C1 segment of cervical spinal cord (tissue), 14 donors: ENCODE measurements at places on chromosomes 16 and 17.
A peak's percentile ranks its signal among the peaks of the same experiment; 100 is the strongest.

DNA sequence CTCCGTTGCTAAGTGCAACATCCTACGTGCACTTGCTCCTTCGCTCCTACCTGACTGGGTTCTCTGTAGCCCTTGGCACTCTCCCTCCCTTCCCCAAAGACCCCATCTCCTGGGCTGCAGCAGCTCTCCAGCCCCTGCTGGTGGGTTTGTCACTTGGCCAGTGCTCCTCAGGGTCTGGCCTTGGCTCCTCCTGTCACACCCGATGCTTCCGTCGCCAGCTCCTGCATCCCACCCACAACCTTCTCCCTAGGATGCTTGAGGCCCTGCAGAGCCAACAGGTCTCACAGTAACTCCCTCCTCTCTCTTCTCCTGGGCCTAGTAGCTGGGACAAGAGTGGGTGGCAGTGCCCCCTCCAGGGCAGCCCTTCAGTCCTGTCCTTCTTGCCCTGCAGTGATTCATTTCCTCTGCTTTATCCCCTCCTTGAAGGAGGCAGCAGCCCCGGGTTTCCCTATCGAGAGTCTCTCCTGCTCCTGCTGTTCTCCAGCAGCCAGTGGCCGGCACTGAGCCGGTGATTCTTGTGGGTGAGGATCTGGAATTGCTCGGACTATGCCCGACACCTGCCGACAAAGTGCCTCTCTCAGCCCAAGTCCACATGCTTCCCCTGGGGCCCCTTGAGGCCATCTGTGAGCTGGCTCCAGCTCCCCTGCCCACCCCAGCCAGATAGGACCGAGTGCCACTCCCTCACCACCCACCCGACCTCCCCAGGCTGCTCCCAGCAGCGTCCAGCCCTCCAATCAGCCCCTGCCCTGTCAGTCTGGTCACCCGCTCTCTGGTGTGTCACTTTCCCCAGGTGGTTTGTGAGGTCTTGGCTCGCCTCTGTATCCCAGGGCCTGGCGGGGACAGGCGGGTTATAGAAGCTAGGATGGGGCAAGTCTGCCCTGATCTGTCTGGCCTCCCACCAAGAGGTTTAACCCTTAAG, 3.8 kb downstream of the LITAFD start:
- DNase-seq = no peak

DNA sequence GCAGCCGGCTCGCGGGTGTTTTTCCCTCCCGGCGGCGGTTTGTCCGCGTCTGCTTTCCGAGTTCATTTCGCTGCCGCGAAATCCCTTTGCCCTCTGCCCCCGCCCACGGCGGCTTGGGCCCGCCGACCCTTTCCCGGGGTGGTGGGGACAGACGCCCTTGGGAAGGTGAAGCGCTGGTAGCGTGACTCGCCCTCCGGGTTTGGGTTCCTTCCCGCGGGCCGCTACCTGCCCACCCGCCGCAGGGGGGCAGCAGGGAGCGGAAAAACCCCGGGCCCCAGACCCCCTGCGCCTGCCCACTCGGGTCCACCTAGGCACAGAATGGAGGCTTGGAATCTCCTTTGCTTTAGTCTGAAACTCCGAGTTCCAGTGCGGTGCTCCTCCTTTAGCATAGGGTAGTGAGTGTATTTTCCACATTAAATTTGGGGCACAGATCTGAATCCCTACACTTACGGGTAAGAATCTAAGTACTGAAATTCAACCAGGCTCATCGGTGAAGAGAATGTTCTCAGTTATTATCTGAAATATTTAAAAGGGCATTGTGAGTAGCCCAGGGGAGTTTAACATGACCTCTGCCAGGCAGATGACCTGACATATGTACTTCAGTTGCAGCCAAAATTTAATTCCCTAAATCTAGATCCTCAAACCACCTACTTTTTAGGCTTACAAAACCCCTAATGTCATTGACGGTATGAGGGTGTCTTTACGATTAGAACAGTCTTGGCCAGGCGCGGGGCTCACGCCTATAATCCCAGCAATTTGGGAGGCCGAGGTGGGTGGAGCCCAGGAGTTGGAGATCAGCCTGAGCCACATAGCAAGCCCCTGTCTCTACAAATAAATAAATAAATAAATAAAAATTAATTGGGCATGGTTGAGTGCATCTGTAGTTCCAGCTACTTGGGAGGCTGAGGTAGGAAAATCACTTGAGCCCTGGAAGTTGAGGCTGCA, 1.0 kb downstream of the NME2 start:
- DNase-seq = no peak

DNA sequence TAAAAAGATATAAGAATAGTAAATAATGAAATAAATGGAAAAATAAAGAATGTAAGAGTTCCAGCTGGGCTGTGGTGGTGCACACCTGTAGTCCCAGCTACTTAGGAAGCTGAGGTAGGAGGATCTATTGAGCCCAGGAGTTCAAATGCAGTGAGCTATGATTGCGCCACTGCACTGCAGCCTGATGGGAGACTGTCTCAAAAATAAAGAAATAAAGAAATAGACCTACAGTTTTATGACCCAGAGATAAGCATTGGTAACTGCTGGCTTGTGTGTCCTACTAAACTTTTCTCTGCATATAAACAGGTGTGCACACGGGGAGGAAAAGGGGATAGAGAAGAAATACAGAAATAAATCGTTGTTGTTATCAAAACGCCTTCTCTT, 7.8 kb upstream of the PDP2 start:
- no peak for DNase-seq

DNA sequence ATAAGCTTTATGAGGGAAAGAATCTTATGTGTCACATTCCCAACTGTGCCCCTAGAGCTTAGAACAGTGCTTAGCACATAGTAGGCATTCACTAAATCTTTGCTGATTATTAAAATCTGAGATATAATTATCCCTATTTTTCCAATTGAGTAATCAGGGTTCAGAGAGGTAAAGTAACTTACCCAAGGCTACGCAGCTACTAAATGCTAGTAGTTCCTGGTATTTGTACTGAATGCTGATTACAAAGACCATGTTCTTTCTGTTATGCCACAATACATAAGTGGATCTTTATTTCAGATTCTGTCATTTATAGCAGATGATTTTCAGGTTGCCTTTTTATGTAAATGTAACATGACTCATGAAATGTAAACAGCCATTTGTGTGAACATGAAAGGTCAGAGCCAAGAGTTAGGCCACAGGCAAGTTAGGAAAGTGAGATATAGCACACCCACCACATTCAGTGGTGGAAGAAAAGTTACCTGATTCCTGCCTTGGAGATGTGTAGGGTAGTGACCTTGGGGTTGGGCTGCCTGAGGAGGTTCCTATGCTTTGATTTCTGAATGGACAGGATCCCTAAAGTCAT, 77.2 kb downstream of the FTO start:
- no peak for DNase-seq

DNA sequence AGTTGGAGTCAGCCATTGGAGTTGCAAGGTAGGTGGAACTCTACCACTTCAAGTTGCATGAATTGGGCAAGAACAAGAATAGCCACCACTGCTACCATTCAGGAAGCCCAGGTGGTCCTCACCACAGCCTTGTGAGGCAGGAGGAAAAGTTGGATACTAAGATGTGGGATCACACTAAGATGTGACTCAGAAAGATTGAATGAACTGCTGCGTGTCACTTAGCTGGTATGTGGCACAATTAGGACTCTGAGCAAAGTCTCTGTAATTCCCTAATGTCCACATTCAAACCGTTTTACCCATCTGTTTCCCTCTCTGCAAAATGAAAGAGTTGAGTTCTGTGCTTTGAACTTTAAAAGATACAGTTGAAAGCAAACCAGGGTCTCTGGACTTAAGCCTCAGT, 44.7 kb upstream of the HS3ST3A1 start:
- no peak for DNase-seq

- no peak for DNase-seq
Observed at GRCh38 chr16:11619327-11619851, 32.7 kb upstream of the LITAF start.

DNA sequence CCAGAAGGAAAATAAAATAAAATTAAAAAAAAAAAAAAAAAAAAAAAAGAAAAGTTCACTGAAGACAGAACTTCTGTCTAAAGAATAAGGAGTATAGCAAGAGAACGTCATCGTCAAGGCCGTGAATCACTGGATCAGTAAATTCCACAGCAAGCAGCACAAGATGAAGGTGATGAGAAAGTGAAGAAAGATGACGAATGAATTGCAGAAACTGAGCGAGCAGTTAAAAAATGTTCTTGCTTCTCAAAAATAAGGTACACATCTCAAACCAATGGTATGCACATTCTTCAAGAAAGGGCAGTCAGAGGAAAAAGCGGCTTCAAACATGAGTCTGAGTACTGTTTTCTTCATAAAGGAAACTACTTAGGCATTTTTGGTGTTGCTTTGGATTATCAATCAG, 104.7 kb downstream of the SMG6 start:
- DNase-seq = no peak

DNA sequence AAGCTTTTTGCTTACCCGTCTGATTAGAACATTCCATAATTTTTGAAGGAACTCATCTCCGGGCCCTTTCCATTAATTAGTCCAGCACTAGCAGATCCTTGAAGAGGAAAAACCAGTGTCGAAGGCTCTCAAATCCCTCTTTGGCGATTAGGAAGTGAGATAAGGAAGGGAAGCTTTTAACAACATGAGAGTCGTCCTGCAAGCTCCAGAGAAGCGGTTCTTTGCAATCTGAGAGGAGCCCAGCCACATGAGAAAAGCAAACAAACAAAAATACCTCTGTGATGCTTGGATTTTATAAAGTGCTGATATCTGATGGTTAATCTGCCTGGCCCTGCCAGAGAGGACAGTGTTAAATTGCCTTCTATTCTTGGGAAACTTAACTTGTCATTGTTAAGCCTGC, 339.8 kb upstream of the SALL1 start:
- DNase-seq = no peak

GRCh38 chr17:14206891-14207290, 29.8 kb downstream of the CDRT15 start:
- no peak for DNase-seq

- no peak for DNase-seq
Observed at GRCh38 chr16:1153480-1154160, 714 bp downstream of the CACNA1H start.

GRCh38 chr16:81841722-81842121, 62.6 kb downstream of the PLCG2 start:
- no peak for DNase-seq

DNA sequence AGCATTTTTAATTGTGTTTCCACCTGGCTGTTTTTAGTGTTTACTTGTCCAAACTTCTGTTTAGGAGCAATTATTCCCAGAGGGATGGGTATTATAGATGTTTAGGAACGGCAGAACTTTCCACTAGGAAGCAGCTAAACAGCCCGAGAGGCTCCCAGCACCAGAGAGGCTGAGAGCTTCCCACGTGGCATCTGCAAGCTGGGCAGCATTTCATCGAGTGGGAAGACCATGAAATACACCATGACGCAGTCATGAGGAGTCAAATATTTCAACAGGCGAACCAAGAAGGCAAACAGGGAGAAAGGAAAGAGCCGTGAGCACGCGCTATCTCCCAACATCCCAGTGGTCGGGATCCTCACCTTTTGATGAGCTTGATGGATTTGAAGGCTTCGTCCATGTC, 24.1 kb downstream of the TMEM204 start:
- DNase-seq = no peak

- DNase-seq = no peak
Observed at GRCh38 chr16:69411064-69411985, 13.1 kb upstream of the CYB5B start.

GRCh38 chr17:604765-605164, 109.9 kb downstream of the VPS53 start:
- DNase-seq = no peak

- DNase-seq = no peak
Observed at GRCh38 chr17:74332017-74332650, 6.1 kb downstream of the KIF19 start.

GRCh38 chr16:14015948-14016347, 55.2 kb upstream of the MRTFB start:
- no peak for DNase-seq

- DNase-seq = no peak
Observed at GRCh38 chr17:76090517-76091129, 11.6 kb downstream of the ZACN start.

GRCh38 chr16:71255721-71256120, 25.2 kb upstream of the HYDIN start:
- DNase-seq = peak; percentile 37

- DNase-seq = no peak
Observed at GRCh38 chr16:81094771-81095251, 1.4 kb downstream of the GCSH start.

DNA sequence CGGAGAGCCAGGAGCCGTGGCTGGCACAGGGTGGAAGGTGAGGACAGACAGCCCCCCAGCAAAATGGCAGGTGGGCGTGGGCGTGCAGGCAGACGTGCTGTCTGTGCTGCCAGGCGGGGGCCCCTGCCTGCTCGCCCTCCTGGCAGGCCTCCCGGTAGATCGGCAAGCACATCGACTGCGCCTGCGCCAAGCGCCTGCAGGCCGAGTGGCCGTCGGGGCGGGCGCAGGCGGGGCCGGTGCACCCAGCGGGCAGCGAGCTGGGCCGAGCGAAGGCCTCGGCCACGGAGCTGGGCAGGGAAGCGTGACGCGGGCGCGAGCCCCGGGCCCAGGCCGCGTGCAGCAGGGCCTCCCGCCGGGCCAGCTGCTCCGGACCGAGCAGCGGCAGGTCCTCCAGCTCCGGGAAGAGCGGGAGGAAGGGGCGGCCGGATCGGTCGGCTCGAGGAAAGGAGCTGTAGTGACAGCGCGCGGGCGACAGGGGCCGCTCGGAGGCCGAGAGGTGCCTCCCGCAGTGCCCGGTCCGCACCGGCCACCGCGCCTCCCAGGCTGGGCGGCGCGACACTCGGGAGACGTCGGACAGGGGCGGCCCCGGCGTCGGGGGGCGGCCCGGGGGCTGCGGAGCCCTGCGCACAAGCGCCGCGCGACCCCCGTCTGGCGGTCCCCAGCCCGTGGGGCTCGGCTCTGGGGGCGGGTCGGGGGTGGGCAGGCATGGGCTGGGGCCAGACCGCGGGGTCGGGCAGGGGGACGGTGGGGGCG, 16.9 kb downstream of the GRIN2C start:
- DNase-seq = peak; percentile 27

GRCh38 chr16:50393858-50394802, 25.3 kb upstream of the BRD7 start:
- DNase-seq = no peak

- DNase-seq = no peak
Observed at GRCh38 chr17:164303-165235, 16.9 kb downstream of the DOC2B start.
